ENCODE measurements at places on chromosomes 5 and 9.
A peak's percentile ranks its signal among the peaks of the same experiment; 100 is the strongest.

DNA sequence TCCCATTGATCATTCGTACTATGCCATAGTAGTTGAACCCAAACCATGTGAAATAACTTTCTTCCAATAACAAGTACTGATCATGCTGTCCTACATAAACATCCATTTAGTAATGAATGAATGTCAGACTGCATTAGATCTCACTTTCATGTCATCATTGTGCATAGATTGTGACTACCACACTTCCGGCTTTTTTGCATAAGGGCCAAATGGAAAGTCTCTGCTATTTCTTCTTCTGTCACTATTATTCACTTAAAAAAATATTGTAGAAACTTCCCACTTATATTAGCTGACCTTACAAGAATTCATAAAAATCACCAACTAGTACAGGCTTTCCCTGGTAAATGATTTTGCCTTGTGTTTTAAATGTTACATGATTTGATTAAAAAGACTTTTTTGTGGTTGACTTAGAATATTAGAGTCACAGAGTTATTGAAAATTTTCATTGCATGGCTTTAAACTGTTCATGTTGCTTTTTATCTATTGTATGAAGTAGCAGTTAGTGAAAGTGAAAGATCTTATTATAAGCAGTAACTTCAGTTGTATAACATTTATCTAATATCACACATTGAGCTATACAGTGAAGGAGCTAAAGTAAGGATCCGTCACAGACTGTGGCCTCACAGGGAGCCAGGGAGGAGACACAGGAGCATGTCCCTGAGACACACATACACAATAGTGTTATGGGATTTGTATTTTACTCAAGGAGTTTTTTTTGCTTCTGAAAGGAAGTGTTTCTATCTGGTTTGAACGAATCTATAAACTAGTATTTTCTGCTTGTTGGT is 33.9 kb downstream of the LMNB1 start:
- no peak for DNase-seq

- no peak for DNase-seq
These were observed 136.9 kb upstream of the ANKH start for GRCh38 chr5:15008476-15008875.

GRCh38 chr5:156354571-156354970 is 27.6 kb downstream of the SGCD start:
- DNase-seq, result no peak

- DNase-seq, result no peak
These were observed 2.4 kb upstream of the ZSWIM6 start for GRCh38 chr5:61329550-61330128.

- DNase-seq, result peak; percentile 22
These were observed 789 bp downstream of the ACER2 start for GRCh38 chr9:19409401-19410194.

GRCh38 chr9:82912645-82913044 is 150.3 kb downstream of the RASEF start:
- DNase-seq, result no peak

DNA sequence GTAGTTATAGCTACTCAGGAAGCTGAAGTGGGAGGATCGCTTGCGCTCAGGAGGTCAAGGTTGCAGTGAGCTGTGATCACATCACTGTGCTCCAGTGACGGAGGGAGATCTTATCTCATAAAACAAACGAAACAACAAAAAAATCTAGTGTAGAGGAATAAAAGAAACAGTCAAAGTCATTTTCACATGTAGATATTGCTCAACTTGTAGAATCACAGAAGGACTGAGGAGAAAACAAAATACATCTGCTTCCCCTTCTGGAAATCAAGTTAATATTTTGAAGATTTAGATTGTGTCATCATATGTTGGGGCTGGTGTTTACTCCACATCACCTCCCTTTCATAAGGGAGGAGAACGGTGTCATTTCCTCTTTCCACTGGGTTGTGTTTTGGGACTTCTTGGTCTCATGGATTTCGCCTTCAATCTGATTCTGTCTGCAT is 8.2 kb upstream of the SLC46A2 start:
- DNase-seq, result no peak

- DNase-seq, result no peak
These were observed 545.8 kb downstream of the CSNK1G3 start for GRCh38 chr5:124057724-124058231.

GRCh38 chr9:77647267-77648233 is 572 bp downstream of the GNA14 start:
- no peak for DNase-seq

DNA sequence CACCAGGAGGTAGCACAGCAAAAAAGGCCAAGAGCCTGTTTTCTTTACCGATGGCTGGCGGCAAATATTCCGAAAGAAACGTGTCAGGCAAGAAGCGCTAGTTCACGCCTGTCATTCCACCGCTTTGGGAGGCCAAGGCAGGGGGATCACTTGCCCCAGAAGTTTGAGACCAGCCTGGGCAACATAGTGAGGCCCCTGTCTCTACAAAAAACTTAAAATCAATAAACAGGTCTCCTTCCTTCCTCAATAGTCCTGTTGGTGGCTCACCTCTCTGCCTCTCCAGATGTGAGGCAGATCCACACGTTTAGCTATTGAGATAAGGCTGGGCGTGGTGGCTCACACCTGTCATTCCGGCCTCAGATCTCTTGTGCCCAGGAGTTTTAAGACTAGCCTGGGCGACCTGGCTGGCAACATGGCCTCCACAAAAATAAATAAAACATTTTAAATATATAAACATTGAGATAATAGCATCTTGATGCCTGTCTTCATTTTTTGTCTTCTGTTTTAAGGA is 1.3 kb upstream of the TMEM250 start:
- DNase-seq, result no peak

GRCh38 chr9:79924836-79925235 is 353.1 kb downstream of the TLE4 start:
- DNase-seq, result no peak

- no peak for DNase-seq
These were observed 59.3 kb downstream of the GALNT10 start for GRCh38 chr5:154249826-154250225.

GRCh38 chr5:72889324-72889723 is 66.5 kb upstream of the FCHO2 start:
- no peak for DNase-seq

DNA sequence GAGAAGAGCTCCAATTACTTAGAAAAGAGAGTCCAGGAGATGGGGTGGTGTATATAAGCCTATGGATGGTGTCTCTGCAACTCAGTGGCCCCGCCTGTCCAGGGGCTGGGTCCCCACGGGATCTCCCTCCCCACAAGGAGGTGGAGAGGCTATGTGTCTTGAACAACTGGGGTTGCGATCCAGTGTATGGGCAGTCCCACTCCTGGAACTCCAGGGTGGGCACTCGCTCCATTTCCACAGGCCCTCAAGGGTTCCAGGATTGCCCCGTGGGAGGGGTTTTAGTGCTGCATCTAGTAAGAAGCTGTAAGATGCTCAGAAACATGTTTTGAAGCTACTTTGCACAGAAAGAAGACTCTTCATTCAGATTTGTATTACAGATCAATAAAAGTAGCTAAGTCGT is 558 bp upstream of the SMAD5 start:
- DNase-seq, result peak; percentile 2

DNA sequence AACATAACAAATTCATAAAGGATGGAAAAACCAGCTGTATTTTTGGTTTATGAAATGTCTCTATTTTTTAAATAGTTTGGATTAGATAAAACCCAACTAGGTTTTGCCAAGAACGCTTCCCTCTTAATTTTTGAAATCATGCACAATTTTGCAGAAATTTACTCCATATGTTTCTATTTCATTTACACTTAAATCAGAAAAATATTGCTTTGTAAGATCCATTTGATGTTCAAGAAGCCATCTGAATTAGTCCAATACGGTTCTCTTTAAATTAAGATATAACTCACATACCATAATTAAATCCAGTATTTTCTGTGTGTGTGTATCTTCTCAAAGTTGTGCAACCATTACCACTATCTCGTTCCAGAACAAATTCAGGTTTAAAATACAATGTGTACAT is 78.6 kb upstream of the FBXL7 start:
- DNase-seq, result no peak

- peak; percentile 2 for DNase-seq
These were observed 53.5 kb upstream of the GRIN3A start for GRCh38 chr9:101791938-101792337.

DNA sequence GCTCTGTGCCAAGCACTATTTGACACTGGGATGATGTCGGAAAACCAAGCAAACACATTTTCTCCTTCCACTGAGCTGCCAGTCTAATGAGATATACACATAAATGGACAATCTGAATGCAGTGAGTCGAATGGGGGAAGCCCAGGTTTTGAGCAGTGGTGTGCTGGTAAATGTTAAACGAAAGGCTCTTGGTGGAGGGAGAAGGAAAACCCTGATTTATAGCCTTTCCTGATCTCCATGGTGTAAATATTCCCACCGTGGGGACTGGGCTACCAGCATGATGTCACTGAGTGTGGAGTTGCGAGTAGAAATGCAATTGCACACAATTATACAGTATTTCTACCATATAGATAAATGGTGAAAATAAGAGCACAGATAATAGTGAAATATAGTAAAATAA is 5.0 kb upstream of the GSN start:
- DNase-seq, result no peak

GRCh38 chr5:163790497-163790896 is 285.1 kb downstream of the MAT2B start:
- no peak for DNase-seq

DNA sequence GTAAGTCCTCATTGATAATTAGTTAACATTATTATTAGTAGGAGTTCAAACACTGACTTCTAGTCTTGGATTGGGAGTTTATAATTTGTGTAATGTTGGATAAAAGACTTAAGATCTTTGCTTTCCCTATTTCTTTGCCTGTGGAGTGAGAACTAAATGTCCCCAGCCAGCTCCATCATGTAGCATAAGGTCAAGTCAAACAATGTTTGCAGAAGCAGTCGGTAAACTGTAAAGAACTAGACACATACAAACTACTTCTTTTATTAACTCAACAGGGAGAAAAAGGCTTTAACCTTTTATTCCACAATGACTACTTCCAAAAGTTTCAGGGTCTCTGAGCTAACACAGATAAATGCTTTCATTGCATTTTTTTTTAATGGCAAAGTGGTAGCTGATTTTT is 192.3 kb downstream of the CTNND2 start:
- no peak for DNase-seq

DNA sequence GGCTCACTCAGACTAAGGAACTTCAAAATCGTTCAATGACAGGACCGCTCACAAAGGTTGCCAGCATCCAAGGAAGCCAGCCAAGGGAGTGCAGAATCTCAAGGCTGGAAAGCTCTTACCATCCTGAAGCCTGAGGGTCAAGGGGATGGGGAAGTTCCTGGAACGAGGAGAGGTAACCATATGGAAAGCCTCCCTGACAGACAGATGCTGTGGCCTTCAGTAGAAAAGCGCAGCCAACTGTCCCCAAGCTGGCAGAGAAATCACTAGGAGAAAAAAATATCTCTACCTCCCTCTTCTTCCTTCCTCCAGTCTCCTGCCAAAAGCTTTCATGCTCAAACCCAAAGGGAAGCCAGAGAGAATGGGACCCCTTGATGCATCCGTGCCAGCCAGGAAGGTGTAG is 90.5 kb upstream of the RANBP3L start:
- DNase-seq, result no peak

- no peak for DNase-seq
These were observed 52.2 kb upstream of the KCNMB1 start for GRCh38 chr5:170441393-170441784.

DNA sequence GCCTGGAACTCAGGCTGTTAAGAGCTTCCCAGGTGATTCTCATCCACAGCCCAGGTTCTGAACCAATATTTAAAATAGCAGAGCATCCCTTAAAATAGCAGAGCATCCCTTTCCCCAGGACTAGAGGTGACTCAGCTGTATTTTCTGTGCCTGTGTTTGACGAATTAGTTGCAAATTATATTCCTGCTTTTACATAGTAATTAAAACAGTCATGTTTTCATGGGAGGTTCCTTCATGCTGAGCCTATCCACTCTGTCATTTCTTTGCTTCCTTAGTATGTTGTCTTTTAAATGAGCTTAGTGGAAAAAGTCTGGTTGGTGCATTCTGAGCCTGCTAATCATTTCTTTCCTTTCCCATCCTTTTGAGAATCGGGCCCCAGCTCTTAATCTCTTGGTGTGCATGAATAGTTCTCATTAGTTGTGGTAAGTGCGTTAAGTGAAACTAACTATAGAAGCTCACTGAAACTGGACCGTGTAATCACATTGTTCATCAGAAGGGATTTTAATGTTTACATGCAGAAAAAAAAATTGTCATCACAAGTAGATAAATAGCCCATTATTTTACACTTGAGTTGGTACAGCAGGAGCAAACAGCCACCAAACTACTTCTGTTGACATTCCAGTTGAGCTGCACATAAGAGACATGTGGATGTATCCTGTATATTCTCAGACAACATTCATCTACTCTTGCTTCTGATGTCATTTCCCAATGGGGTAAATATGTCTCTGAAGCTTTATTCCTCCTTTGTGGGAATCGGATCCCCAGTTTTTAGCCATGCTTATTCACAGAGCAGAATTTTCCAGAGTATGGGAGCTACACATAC is 596.9 kb upstream of the WWC1 start:
- DNase-seq, result no peak

GRCh38 chr5:126674145-126674544 is 73.4 kb downstream of the PHAX start:
- no peak for DNase-seq

GRCh38 chr5:81234801-81235200 is 1.7 kb downstream of the CKMT2 start:
- no peak for DNase-seq

- DNase-seq, result no peak
These were observed 560.8 kb downstream of the BNC2 start for GRCh38 chr9:16309469-16310271.

- no peak for DNase-seq
These were observed 13.4 kb downstream of the AK8 start for GRCh38 chr9:132864691-132865090.

GRCh38 chr5:132001647-132002561 is 9.6 kb downstream of the ACSL6 start:
- DNase-seq, result no peak

- no peak for DNase-seq
These were observed 295.0 kb downstream of the PDE4D start for GRCh38 chr5:59598547-59598874.

DNA sequence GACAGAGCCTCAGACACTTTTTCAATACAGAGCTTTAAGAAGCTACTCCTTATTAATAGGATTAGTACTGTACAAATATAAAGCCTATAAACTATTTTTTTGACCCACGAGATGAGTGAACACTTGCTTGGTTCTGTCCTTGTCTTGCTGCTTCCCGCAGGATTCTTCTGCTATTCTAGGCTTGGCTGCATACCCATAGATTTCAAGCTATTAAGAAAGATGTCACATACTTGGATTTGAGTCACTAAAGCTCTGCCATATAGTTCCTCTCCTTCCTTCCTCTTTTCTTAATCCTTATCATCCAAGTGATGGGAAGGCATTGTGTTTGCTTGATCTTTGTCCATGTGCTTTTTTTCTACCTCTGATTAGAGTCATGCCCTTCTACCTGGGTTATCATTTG is 361.2 kb upstream of the TRPC7 start:
- DNase-seq, result no peak
